Right renal cortex interstitium (tissue), 3 donors: ENCODE measurements at places on chromosomes 1 and 21.

DNA sequence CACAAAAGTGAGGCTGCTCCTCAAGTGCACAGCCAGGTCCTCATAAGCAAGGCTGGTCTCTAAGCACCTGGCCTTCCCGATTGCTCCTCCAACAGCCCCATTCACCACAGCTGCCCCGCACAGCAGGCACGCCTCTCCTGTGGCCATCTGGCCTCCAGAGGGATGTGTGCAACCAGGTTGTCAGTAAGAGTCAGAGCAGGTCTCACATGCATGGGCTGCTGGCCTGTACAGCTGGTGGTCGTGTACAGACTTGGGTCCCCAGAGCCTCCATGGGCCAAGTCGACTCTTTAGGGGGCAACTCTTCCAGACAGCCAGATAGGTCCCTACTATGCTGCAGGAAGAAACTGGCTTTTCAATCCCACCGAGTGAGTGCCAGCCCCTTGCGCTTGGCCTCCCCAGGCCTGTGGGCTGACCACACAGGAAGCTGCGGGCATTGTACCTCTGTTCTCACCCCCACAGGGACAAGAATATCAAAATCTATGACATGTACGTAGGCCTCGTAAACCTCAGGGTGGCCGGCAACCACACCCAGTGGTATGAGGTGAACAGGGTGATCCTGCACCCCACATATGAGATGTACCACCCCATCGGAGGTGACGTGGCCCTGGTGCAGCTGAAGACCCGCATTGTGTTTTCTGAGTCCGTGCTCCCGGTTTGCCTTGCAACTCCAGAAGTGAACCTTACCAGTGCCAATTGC is 1.4 kb downstream of the PRSS38 start:
- no peak for DNase-seq

- no peak for DNase-seq
These were observed 494.5 kb upstream of the PBX1 start for GRCh38 chr1:164064501-164064900.

DNA sequence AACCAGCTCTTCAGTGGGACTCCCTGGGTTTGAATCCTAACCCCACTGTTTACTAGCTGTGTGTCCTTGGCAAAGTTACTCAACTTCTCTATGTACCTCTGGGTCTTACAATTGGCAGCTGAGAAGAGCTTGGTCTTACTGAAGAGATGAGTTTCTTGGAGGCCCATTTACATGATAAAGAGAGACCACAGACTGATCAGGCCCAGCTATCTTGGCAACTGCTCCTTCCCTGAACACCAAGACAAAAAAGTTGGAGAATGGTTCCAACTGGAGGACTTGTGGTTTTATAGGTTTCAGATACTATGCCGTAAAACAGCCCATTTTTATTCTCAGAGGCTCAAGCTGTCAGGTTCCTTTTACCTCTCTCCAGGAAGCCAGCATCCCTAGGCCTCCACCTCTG is 24.8 kb upstream of the CNIH3 start:
- no peak for DNase-seq

DNA sequence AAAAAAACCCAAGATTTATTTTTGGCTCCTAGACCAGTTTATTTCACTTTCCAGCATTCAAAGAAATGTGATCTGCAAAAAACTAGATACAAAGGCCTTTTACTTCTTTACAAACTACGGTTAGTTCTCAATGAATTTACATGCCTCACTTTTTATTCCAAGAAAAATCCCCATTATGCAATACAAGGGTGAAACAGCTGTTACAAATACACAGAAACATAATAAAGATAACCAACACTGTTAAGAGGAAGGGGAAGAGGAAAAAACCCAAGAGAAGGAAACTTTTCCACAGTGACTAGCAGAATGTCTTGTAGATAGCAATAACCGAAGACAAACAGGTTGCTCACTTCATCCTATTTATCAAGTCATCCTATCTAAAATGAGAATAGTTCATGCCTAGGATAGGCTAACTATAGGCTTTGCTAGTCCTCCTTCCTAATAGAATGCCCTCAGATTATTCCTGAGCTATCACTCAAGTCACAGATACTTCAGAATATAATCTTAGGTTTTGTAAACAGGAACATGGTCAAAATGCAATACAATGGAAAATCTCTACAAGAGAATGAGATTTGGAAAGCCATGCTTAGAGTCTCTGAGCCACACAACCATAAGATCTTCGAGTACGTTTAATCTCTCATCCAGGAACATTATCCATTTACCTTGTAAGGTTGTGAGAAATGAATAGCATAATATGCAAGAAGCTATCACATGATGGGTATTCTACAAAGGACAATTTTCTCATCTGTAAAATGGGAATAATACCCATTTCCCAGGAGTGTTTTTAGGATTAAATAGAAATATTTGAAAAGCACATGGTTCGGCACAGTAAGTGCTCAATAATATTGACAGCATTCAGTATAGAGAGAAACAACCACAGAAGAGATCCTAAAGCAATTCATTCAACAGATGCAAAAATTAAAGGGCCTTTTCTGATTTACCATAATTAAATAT is 5.4 kb downstream of the PNRC2 start:
- DNase-seq, result no peak
